ENCODE measurements at places on chromosomes 3 and 15.

DNA sequence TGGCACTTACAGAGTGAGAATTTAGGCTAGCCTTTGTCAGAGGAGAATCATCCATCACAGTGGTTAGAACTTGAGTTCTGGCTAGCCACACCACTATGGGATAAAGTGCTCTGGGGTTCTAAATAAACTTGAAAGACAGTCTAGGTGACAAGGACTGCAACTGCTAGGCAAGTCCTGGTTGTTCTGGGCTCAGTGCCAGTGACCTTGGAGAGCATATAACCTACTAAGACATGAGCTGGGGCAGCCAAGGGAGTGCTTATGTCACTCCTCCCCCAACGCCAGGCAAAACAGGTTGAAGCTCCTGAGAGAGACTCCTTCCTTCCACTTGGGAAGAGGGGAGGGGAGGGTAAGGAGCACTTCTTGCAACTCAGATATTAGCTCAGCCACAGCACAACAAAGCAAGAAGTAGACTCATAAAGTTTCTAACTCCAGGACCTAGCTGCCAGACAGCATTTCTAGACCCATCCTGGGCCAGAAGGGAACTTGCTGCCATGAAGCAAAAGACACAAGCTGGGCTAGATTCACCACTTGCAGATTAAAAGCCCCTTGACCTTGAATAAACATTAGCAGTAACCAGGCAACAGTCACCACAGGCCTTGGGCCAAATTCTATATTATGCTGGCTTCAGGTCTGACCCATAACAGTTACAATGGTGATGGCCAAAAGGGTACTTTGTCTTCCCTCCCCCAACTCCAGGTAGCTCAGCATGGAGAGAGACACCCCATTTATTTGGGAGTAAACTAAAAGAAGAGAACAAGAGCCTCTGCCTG, 963.7 kb downstream of the PLOD2 start:
- DNase-seq: peak; percentile 42

- DNase-seq: no peak
These were observed 620 bp upstream of the UBR1 start for GRCh38 chr15:43106486-43106829.

DNA sequence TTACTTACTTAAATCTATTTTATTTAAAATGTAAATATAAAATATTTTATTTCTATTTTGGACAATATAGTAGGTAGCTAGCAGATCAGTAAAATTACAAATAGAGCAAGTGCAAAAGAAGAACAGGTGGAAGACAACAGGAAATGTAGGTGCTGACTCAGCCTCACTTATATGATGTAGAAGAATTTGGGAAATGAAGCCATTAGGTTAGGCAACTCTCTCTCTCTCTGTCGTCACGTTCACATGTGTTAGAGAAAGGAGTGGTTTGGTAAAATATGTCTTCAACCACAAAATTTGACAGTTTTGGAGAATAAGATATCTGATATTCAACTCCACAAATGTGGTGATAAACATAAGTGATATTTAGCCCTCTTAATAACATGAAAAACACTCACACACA, 532.5 kb upstream of the KCNMB2 start:
- DNase-seq: no peak

DNA sequence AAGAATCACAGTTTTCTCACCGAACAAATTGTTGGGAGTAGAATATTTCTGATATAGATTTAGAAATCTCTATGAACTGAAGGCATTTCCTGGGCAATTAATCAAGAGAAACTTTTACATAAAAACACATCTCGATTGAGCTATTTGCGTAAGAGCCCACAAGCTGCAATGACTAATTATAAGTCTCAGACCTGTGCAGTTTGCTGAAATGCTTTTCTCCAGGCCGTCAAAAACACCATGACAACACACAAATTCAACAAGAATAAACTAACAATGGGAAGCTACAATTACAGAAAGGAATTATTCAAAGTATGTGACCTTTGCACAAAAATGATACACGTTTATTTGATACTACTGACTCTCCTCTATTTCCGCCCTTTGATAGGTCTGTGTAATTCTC, 481.2 kb upstream of the WNT5A start:
- DNase-seq: no peak

GRCh38 chr3:70056081-70056480, 56.5 kb downstream of the SAMMSON start:
- DNase-seq: no peak

GRCh38 chr3:188268336-188268735, 114.4 kb downstream of the LPP start:
- no peak for DNase-seq

GRCh38 chr3:72248869-72249268, 463.9 kb upstream of the PROK2 start:
- DNase-seq: no peak

DNA sequence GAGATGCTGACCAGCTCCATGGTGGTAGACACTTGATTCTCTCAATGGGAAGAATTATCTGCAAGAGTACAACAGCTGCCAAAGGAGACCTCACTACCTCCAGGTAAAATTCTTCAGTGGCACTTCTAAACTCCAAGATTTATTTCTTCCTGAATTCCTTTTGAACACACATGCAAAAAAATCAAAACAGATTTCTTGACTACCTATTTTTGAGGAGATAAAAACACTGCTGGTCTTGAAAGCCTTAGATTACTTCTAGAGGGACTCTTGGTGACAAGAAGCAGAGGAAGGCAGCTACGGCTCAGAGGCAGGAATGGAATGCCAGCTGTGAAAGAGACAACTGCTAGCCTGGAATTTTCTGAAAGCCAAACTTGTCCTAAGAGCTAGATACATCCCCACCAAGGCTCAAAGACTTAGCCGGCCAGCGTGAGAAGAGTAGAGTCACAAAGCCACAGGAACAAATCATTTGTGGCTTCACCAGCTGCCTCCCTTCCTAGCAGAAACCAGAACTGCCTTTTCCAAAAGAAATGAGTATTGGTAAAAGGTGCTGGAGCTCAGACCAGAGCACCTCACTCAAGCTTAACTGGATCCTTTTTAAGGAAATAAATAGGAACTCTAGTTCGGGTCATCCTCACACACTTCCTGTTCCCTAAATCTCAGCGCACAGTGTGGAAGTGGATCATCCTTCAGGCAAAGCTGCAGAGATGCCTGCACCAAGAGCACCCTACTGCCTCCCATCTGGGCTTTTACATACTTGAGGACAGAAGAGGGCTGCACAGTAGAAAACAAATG, 32.6 kb downstream of the CLK3 start:
- no peak for DNase-seq

Measured in Calu3 (cell line).